ENCODE measurements at places on chromosomes 6 and 20.
A peak's percentile ranks its signal among the peaks of the same experiment; 100 is the strongest.

DNA sequence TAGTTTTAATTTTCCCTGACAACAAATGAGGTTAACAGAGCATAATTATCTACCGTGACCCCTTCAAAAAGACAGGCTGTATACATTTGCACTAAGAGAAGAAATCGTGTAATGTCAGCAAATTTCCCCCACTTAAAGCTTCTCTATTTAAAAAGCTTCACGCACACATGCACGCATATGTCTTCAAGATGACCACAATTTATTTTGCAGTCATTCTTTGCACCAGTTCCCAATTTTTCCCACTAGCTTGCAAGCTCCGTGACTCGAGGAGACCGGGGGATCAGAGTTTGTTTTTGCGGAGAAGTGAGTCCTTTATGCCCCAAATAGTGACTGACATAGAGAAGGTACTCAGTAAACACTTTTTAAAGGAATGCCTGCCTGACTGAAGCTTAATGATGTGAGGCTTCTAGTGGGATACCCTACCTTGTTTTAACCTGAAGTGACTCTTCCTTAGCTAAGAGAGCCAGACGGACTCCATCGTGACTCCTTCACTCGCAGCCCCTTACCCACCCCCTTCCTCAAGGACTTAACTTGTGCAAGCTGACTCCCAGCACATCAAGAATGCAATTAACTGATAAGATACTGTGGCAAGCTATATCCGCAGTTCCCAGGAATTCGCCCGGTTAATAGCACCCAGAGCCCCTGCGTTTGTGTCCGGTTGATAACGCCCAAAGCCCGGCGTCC is 9.3 kb upstream of the NQO2 start:
- DNase-seq = peak; percentile 42

DNA sequence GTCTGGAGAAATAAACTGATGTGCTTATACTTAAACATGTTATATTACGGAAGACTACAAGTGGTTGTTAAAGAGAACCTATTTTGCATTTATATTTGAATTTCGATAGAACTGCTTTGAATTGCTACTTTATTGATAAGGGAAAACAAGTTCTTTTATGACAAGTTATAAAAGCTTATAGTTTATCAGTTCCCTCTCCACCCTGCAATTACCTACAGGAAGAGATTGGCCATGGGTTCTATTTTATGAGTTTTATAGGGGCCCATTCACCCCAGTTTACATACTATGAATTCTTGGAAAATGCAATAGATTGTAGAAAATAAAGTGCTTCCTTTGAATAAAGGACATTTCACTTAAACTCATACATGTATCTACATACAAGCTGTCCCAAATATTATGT is 144.4 kb downstream of the AHI1 start:
- DNase-seq = no peak

- DNase-seq = no peak
These were observed 19.0 kb downstream of the THBS2 start for GRCh38 chr6:169234634-169235033.

DNA sequence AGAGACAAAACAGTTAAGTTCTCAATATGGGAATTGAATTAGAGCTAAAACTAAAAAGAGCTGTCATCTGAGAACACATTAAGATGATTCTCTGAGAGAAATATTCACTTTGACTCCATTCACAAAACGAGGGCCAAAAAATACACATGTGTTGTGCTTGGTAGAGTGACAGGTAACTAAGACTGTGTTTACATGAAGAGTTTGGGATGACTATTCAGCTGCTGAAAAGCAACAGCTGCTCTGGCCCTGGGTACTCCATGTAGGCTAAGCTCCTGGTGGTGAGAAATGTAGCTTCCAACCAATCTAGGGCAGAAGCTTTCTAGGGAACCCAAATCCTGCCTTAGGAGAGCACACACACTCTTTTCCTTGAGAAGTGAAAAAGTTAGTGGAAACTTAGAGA is 184.5 kb downstream of the COL21A1 start:
- no peak for DNase-seq

- DNase-seq = no peak
These were observed 107.2 kb downstream of the ASXL1 start for GRCh38 chr20:32465092-32465900.

GRCh38 chr6:124797224-124797623 is 165.0 kb upstream of the RNF217 start:
- no peak for DNase-seq

DNA sequence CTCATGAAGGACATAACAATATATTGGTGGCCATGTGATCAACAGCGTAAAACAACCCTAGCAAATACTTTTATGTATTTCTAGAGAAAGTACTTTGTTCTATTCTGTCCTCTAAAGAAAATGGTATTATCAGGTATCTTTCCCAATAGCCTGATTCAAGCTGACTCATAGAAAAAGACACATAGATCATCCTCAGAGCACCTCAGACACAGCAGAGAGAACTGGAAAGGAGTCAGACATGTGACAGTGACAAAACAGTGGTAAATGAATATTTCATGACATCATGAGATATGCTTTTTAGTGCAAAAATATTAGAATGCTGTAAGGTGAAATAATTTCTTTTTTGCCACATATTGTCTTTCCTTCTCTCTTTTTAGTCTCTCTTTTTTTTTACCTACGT is 1355.0 kb upstream of the MAP3K7 start:
- DNase-seq = no peak

GRCh38 chr6:43600595-43600994 is 24.6 kb downstream of the POLH start:
- DNase-seq = no peak

DNA sequence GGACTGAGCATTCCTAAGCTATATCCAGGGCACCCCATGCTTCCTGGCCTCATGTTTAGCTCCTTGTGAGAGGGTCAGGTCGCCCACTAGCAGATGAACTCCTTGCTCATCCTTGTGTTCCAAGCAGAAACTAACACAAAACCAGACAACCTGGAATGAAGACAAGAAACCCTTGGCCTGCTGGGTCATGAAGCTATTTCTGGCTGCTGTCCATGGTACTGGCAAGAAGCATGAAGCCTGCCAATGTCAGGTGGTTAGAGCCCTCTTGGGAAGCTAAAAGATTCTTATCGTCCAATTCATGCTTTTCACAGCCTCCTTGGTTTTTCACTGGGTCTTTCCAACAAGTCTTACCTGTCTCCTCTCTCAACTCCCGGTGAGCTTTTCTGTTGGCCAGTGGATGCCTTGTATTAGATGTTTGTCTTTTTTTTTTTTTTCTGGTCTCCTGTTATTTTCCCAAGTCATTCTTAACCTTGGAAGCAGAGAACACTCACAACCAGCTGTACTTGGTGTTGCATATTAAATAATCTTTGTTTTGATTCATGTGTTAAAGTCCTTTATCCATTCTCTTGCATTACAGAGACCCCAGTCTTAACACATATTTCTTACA is 180.3 kb downstream of the ANKRD60 start:
- peak; percentile 22 for DNase-seq

- no peak for DNase-seq
These were observed 39.0 kb downstream of the NCOA3 start for GRCh38 chr20:47540443-47541354.

- DNase-seq = peak; percentile 36
These were observed 341.0 kb upstream of the SULF2 start for GRCh38 chr20:48126227-48126740.

DNA sequence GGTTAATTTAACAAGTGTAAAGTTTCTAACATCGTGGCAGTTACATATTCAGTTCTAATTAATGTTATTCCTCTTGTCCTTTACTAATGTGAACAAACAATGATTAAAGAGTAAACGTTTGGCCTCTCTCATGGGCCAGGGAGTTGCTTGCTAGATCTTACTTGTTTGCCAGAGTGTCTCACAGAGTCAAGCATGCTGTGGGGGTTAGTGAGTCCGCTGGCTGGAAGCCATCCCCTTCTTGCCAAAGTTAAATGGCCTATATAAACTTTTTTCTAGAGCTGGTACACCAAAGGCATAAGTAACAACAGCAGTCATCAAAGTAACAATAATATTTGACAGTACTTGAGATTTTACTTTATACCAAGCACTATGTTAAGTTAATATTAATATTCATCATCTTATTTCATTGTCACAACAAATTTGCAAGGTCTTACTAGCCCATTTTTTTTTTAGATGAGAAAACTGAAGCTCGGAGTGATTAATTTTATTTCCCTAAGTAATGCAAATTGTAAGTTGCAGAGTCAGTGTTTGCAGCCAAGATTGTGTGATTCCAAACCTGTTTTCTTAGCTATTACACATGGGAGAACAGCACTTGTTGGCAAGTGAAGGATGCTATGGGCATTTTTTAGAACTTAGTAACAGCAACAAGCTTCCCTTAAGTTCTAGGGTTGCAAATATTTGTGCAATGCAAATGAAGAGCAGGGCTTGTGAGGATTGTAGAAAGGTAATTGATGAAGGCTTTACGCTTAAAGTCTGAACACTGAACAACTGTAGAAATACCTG is 224.5 kb downstream of the RFPL4B start:
- DNase-seq = no peak

DNA sequence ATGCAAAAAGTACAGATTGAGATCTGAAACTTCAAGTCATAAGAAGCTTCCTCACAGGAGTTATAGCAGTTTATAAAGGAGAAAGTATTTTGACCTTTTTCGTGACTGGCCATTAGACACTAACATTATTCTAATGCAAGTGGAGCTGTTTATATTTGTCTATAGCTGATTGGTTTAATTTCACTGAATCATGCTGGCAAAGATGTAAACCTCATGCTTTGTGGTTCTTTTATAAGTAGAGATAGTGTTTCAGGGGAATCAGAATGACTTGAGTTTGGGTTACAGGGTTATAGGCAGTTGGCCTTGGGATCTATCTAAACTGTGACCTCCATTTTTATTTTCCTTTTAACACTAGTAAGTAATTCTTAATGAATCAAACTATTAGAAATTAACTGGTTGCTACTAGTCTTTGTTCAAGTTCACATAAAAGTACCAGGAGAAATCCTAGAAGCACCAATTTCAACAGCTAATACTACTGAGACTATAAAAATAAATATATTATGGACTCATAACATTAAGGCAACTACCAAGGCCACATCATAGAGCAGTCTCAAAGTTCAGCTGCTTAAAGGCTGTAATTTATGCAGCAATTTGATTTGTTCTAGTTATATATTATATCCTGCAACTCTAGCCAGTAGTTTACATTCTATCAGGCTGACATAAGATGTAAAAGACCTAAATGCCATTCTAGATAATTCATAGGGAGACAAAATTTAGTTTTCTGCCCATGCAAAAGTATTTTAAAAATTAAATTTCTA is 94.0 kb downstream of the RNGTT start:
- DNase-seq = no peak

- DNase-seq = no peak
These were observed 82.9 kb downstream of the SLC35B3 start for GRCh38 chr6:8352335-8352965.

DNA sequence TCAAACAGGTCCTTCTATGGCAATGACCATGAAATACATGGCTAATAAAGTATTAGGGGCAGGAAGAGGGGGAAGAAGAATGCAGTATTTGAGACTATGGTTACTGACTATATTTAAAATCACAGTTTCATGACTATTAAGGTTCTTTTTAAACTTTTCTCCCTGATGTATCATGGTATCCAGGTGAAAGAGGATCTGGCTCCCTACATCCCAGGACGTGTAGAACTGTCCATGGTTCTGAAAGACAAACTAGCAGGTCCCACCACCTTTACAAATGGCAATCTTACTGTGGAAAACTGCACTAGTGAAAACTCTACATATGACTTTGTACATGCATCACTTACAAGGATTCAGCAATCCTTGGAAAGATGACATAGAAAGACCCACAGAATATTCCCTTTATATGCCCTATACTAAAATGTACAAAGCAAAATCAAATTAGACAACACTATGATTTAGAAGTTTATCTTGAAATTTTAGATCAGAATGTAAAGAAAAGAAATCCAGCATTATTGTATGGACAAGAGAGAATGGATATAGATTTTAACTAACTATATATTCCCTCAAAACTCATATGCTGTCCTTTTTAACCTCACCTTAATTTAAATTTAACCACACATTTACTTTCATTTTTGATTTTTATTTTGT is 33.5 kb downstream of the RPP21 start:
- no peak for DNase-seq

GRCh38 chr6:25442898-25443297 is 163.7 kb downstream of the CARMIL1 start:
- DNase-seq = no peak

- no peak for DNase-seq
These were observed 70.0 kb downstream of the CEBPB start for GRCh38 chr20:50260479-50261221.

- DNase-seq = no peak
These were observed 4.0 kb upstream of the WRNIP1 start for GRCh38 chr6:2760882-2761842.

GRCh38 chr6:113211170-113211569 is 646.0 kb upstream of the MARCKS start:
- DNase-seq = no peak

GRCh38 chr6:161108916-161109315 is 117.3 kb downstream of the MAP3K4 start:
- DNase-seq = no peak

DNA sequence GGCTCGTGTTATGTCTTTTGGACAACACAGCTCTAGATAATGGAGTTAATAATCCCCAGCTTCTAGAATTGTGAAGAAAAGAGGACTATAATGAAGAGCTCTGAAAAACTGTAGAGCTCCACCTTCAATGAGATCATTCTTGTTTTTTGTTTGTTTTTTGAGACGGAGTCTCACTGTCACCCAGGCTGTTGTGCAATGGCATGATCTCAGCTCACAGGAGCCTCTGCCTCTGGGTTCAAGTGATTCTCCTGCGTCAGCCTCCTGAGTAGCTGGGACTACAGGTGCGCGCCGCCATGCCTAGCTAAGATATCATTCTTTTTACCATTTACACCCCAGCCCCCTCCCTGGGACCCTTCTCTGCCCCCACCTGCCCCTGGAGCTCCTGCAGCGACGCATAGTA is 36.6 kb downstream of the ERGIC3 start:
- no peak for DNase-seq

DNA sequence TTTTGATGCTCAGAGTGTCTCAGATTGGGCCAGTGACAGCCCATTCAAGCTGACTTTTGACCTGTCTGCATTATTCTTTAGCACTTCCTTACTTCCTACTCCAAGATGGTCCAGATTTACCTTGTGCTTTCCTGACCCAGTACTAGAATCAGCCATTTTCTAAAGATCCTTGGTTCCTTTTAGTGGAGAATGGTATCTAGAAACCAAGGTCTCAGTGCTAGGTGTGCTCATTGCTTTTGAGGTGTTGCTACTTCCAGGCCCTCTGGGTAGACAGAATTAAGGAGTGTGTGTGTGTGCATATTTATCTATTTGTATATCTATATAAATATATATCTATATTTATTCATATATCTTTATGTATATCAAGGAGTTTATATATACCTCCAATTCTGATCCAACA is 67.3 kb upstream of the UTRN start:
- DNase-seq = no peak

DNA sequence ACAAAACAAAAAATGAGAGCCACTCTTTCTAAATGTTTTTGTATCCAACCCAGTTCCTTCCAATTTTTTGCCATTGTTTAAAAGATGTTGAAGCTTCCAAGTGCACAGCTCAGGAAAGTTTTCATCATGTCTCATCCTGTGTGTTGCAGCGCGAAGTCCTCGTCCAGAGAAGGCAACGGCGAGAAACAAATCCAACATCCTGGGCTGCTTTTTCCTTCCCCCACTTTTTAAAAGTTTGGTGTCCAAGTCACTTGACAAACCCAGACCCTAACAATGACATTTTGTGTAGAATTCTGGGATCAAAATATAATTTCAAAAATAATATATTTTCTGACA is 92.3 kb downstream of the ANKRD60 start:
- DNase-seq = no peak

GRCh38 chr6:25717866-25718740 is 36.4 kb upstream of the SLC17A4 start:
- DNase-seq = peak; percentile 37

GRCh38 chr6:16049168-16049567 is 79.7 kb upstream of the MYLIP start:
- no peak for DNase-seq
